CD14-positive monocyte (primary cell): ENCODE measurements at places on chromosomes 6 and 20.

GRCh38 chr20:16904751-16905150 is 156.6 kb downstream of the OTOR start:
- DNase-seq = no peak

DNA sequence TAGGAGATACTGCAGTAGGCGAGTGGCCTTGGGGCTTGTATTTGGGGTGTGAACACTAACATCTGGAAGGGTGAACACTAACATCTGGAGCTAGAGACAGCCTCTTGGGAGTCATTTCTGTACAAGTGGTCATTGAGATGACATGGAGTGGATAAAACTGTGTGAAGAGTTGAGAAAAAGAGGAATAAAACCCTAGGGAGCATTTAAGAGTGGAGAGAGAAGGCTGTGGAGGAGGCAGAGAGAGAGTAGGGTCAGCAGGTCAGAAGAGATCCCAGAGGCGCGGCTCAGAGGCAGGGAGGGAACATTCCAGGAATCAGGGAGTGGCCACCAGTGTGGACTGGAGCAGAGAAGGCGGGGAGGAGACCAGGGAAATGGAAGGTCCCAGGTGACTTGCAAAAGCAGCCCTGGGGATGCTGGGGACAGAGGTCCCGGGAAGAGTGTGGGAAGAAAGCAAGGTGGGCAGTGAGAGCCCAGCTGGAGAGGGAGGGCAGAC is 202.0 kb upstream of the RNF24 start:
- no peak for DNase-seq

GRCh38 chr6:31401403-31401802 is 2.0 kb upstream of the MICA start:
- no peak for DNase-seq

GRCh38 chr6:42482174-42482573 is 30.4 kb upstream of the TRERF1 start:
- no peak for DNase-seq

DNA sequence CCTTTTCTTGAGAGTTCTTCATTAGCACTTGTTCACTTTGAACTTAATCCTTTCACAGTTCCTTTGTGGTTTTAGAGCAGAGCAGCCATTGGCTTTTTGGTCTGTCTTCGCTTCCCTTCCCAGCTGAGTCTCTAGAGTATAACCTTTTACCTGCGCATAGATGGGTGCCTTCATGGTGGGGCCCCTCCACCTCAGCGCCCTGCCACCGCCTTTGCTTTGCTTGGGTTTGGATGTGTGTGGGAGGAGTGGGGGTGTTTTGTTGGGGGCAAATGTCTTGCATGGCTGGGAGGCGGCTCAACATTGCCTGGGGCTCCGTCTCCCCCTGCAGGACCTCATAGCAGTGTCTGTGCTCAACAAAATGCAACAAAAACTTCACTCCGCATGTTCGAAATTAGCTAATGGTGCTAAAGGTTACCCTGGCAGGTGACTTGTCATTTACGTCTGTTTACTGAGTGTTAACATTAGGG is 11.9 kb downstream of the PYGB start:
- DNase-seq = no peak

- DNase-seq = no peak
Observed at GRCh38 chr6:168031411-168031971, 34.0 kb downstream of the KIF25 start.

DNA sequence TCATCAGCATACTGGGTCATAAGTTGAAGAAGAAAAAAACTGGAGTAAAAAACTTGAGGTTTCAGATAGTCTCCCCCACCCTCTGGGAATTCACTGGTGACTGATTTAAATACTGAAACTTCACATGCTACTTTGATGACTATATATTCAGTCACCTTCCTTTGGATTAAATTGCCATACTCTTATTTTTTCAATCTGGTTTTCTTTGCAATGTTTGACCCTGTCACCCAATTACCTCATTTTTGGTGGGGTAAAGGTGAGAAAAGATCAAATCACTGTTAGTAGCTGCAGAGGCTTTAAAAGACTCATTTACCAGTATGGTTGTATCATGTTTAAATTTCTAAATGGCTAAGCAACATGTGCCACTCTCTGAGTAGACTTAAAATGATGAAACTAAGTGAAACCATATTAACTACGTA is 862.7 kb upstream of the FLRT3 start:
- no peak for DNase-seq

DNA sequence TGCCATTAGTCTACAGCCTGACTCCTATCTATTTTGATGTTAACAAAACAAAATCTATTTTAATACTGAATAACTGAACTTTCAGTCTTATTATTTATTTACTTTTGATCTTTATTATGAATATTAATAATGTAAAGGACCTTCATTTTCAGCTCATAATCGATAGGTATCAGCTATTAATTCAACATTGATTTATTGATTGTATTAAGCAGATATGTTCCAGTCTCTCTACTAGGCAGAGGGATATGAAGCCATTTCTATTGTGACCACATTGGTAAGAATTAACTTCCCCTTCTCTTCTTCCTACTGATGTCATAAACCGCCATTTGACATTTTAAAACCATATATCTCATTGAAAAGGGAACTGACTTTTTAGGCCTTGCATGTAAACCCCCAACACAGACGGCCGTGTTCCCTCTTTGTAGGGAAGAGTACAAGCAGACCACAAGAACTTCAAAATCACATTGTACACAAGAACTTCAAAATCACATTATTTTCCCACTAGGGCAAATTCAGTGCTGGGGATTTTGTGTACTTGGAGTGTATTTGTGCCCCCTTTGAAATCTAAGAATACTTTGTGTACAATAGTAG is 69.5 kb upstream of the FABP7 start:
- peak; percentile 90 for DNase-seq

- no peak for DNase-seq
Observed at GRCh38 chr6:107625264-107625663, 135.3 kb downstream of the SOBP start.

DNA sequence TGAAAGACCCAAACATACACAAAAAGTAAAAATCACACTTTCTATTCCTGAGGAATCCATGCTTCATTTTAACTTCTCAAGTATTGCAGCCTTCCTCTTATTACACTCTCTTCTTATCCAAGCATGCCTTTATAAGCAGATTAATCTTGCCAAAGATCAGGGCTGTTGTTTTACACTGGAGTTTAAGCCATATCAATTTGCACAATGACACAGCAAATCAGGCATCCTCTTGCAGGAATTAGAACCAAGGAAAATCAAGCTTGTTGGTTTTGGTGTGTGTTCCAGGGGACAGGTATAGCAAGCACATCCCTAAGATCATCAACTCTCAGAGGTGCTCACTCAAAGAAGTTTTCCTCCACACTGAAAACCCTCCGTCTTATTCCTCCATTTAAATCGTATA is 69.5 kb downstream of the CYP39A1 start:
- no peak for DNase-seq

- DNase-seq = peak; percentile 33
Observed at GRCh38 chr6:163712566-163712961, 298.0 kb downstream of the QKI start.

GRCh38 chr6:159976686-159977254 is 7.9 kb downstream of the IGF2R start:
- no peak for DNase-seq

- no peak for DNase-seq
Observed at GRCh38 chr20:8449123-8449522, 317.1 kb downstream of the PLCB1 start.

DNA sequence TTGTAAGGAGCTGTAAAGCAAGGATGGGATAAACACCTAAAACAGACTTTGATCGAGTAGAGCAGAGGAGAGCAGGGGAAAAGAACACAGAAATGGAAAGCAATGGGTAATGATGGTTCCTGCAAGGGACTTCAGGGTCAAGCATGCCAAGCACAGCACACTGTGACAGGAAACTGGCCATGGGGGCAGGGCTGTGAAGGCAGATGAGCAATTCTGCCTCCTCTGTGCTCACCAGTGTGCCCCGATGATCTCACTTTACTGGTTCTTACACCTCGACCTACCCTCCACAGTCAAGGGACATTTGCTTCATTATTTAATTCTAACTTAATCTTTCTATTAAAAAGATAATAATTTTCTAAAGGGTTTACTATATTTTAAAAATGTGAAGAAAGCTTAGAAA is 21.6 kb upstream of the MYB start:
- no peak for DNase-seq

DNA sequence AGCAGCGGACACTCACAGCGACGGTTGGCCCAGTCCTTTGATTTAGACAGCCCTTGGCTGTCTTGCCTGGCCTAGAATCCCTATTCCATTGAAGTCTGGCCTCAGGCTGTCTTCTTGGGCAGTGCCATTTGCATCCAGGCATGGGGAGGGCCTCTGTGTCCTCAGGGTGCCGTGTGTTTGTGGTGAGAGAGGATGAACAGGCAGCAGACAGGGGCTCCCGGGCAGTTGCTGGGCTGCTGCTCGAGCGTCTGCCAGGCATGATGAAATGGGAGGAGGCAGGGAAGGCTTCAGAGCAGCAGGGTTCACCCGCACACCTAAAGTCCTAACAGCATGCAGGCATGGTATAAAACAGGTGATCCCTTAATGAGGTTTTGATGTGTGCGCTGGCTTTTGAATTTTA is 126.9 kb downstream of the SOBP start:
- DNase-seq = no peak

DNA sequence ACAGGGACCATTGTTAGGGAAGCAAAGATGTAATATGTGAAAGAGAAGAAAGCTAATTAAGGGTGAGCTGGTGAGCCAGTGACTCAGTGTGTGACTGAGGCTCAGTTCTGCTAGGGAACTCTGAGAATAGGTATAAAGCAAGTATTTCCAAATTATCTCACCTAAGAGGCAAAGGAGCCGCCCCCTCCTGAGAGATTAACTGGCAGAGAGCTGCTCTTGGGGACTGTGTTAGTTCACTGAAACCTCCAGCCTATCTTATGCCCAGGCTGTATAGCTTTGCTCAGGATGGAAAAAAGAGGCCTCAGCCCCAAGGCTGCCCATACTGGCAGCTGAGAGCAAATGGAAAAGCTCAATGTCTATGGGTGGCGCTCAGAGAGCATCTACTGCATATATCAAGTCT is 152.0 kb downstream of the PAK5 start:
- no peak for DNase-seq

DNA sequence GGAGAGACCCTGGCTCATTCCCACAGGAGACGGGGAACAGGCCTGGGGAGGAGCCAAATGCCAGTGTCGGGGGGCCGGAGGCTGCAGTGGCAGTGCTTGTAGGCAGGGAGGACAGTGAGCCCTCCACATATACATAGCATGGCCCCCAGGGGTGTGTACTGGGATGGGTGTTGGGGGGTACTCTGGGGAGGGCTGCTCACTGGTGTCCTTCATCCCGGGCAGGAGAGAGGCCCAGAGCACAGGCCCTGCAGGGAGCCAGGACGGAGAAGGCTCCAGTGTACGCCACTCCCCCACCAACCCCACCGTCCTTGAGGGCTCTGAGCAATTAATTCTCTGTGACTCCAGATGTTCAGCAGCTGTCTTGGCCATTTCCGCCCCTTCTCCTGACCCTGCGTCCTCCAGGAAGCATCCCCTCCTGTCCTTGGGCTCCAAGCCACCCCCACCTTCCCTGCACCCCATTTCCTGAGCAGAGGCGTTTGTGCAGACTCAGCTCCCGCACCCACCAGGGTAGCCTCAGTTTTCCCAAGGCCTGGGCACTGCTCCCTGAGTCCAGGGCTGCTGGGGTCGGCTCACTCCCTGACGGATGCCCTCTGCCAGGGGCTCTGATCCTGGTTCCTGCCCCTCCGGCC is 3.4 kb upstream of the ABHD16B start:
- no peak for DNase-seq

GRCh38 chr20:37940858-37941257 is 37.9 kb downstream of the VSTM2L start:
- DNase-seq = no peak

DNA sequence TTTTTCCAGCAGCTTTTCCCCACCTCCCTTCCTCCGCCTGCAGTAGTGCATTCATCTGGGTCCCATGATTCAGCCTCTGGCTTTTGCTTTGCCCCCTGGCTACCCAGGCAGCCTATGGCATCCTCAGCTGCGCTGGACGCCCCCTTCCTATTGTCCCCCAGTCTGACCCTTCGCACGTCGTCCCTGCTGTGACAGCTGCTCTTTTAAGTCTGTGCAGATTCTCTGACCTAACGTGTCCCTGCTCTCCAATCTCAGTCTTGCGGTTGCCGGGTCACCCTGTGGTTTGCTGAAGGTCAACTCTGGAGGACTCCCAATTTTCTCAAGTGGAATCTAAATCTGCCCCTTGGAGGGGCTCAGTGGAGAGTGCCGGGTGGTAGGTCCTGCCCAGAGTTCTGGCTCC is 294.3 kb downstream of the CDC5L start:
- DNase-seq = no peak

- DNase-seq = no peak
Observed at GRCh38 chr6:147486683-147487082, 21.8 kb upstream of the SAMD5 start.

DNA sequence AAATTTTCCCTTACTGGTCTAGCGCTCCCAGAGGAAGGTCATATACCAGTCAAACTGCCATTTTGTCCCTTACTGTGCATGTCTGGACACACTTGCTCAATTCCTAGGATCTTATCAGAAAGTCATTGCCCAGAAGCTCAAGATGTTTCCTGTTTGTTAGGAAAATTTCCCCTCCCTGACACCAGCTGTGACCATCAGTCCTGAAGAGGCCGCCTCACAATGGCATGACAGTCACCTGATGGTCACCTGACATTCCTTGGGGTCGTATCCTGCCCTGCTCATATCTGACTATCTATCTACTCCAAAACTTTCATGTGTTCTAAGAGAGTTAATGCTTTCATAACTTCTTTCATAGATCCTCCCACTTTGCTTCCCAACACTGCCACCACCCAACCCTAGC is 219.9 kb downstream of the OTOR start:
- DNase-seq = no peak

DNA sequence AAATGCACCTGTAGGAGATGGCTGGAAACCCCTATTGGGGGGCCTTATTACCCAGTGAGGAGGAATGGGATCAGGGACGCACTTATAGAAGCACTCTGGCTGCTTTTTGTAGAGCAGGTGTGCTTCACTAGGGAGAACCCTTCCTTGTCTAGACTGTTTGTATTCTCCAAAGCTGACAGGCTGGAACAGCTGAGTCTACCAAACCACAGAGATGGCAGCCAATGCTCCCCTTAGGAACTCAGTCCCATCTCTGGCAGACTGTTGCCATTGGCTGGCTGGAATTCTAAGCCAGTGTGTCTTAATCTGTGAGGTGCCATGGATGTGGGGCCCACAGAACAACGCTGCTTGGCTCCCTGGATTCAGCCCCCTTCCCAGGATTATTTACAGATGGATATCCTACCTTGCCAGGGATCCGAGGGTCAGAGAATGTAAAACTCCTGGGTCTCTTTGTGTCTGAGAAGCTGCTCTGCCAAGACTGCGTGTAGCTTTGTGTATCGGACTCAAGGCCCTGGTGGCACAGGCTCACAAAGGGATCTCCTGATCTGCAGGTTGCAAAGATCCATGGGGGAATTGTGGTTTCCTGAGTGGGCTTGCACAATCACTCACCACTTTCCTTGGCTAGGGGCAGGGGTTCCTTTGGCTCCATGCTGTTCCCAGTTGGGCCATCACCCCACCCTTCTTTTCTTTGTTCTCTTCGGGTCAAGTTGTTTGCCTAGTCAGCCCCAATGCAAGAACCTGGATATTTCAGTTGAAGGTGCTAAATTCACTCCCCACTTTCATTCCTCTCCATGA is 26.1 kb downstream of the C6orf52 start:
- no peak for DNase-seq
